ENCODE measurements at places on chromosomes 6 and 20. TPM values are rescaled to one million over a fixed set of nuclear protein-coding genes. Genes with fewer than 3 reads are reported as not detected.

DNA sequence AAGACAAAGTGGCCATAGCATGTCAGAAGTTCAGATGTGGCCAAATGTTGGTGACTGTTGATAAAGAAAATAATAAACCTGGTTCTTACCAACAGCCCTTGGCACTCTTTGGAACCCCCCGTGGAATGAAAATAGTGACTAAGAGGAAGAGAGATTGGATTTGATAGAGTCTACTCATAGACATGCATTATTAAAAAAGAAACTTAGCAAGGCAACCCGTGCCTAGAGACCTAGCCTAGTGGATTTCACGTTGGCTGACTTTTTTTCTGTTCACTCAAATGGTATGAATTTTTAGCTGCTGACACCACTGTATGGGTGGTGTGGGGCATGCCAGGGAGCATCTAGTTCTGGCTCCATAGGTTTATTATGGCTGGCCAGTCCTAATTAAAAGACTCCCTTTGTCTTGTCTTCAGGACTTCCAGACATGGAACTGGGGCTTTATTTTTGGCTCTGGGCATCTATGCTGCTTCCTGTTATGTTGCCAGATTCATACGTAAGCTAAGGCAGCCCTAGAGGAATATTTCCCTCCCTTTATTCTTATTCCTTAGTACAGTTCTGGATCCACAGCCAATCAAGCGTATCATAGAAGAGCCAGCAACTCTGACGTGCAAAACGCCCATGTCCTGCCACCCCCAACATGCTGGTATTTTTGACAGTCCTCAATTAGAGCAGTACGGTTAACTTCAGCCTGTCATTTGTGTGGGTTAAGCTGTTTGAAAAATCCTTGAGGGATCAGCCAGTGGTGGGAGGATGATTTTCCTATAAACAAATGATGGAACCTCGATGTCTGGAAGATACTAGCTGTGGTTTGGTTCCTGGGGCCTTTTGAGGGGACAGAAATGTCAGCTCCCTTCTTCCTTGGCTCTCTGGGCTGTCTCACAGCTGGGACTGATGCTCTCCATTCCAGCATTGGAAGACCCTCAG, 127.5 kb downstream of the ISM1 start:
- H3K4me1 ChIP-seq: peaks cover 38% of the 10 kb centered on the region
- H3K27me3 ChIP-seq: no peaks in the 10 kb centered on the region
- no peak for DNase-seq
- peak overlapping the region; percentile 43 for H3K4me3 ChIP-seq
- no peaks in the 10 kb centered on the region for H3K36me3 ChIP-seq
- peak overlapping the region; percentile 73 for H3K27ac ChIP-seq

- no peaks in the 10 kb centered on the region for H3K27me3 ChIP-seq
- H3K27ac ChIP-seq: peak overlapping the region; percentile 92
- no peak for DNase-seq
- peaks cover 69% of the 10 kb centered on the region for H3K4me1 ChIP-seq
These were observed 271.4 kb downstream of the ALDH8A1 start for GRCh38 chr6:134678436-134678889.

- H3K4me1 ChIP-seq: no peaks in the 10 kb centered on the region
- no peak overlapping the region for H3K4me3 ChIP-seq
- no peaks in the 10 kb centered on the region for H3K36me3 ChIP-seq
These were observed 274.0 kb upstream of the PREP start for GRCh38 chr6:105676857-105677256.

DNA sequence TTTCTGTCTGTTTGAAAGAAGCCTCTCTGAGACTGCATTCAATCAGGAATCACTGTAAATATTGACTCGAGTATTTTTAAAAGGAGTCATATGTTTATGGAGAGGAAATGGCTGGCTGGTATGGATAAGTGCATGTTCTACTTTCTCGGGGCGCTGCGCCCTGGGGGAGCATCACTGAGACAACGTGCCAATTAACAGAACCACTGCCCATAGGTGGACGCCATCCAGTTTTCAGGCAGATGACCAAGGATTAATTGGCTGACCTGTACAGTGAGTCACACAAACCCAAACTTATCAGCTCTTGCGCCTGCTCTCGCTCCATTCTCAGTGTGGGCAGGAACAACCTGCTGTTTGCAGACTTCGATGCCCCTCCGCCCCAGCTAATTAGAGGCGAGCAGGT, 571.2 kb downstream of the QKI start:
- H3K27me3 ChIP-seq: no peaks in the 10 kb centered on the region
- peaks cover 5% of the 10 kb centered on the region for H3K4me1 ChIP-seq
- DNase-seq: no peak
- H3K36me3 ChIP-seq: no peaks in the 10 kb centered on the region

DNA sequence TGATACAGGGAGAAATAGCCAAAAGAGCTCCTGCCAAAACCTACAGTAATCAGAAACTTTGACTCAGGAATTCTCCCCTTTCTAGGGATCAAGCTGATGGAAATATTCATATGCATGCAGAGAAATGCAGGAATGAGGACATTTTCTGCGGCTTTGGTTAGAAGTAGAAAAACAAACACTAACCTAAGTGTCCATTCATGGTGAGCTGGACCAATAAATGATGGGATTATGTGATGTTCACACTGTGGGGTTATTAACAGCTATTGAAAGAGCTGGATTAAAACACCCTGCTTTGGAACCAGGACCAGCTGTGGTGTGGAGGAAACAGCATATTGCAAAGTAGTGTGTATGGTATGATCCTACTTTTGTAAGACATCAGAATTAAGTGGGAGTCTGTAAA, 143.1 kb downstream of the SYCP2 start:
- no peak overlapping the region for H3K4me3 ChIP-seq
- DNase-seq: peak; percentile 5
- peaks cover 16% of the 10 kb centered on the region for H3K27me3 ChIP-seq

DNA sequence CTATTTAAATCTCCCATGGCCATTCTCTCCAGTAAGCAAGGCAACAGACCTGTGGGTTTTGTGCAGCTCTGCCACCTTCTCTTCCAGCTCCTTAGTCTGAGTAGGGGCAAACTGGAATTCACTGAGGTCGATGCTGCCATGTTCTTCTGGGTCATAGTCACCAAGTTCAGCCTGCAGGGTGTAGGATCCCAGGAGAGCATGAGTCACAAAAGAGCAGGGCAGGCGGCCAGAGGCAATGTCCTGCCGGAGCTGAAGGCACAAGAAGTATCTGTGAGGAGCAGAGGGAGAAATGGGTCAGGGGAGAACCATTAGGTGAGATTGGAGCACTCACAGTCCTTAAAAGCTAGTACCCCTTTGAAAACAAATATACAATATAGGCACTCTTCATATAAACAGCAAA, 73.7 kb downstream of the SMLR1 start:
- H3K27ac ChIP-seq: no peak overlapping the region
- no peak overlapping the region for H3K4me3 ChIP-seq
- H3K36me3 ChIP-seq: peaks cover 8% of the 10 kb centered on the region
- peaks cover 12% of the 10 kb centered on the region for H3K4me1 ChIP-seq
- H3K27me3 ChIP-seq: no peaks in the 10 kb centered on the region
- no peak for DNase-seq

DNA sequence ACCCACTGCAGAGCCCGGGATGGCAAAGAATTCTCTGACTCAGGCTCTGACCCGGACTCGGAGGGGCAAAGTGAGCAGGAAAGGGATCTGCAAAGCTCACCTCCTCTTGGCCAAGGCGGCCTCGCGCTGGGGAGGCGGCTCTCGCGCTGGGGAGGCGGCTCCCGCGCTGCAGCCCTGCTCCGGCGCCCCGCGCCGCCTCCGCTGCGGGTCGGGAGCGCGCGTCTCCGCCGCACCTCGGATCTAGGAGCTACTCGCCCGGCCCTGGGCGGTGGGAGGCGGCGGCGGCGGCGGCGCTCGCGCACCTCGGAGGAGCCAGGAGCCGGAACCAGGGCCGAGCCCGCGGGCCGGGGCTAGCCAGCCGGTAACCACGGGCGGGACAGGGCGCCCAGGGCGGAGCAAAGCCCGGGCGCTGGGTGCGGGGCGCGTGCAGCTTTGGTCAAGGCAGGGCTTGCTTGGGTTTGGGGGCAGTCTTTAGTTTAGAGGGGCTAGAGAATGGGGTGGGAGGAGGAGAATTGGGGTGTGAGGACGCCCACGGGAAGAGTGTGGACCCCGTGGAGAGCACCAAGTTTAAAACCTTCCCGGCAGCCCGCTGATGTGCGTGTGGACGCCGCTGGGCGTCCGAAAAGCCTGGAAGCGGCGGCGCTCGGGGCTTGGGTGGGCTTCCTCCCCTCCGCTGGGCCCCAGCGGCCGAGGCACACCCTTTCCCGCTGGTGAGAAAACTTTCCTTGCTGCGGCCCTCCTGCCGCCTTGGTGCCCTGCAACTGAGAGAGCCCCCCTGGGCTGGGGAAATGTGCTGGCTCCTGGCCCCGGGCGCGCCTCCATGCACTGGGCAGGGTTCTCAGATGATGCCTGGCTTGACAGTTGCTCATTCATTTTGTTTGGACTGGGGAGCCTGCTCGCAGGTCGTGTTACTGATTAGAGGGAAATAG, at the start of gene MRAP2:
Gene MRAP2, plus strand, starts transcription at position 250 of the 929 bp plus-strand sequence. CDS start 21,547 bp downstream, outside the sequence.
- H3K27me3 ChIP-seq: peaks cover 14% of the 10 kb centered on the region
- H3K27ac ChIP-seq: peak within 1 kb of the TSS; percentile 47
- no peaks in the 10 kb centered on the region for H3K36me3 ChIP-seq
- peak within 1 kb of the TSS; percentile 77 for H3K4me3 ChIP-seq

CSNK2A1 gene
- total RNA-seq: 129 TPM

KCNG1 gene
- 6.3 TPM for total RNA-seq

ANKRD66 gene
- total RNA-seq: not detected

RIN2 gene
- total RNA-seq: 47.0 TPM

MYCT1 gene
- total RNA-seq: not detected

SLC32A1 gene
- total RNA-seq: not detected
